ENCODE measurements at places on chromosomes 16 and 17. TPM values are rescaled to one million over a fixed set of nuclear protein-coding genes. Genes with fewer than 3 reads are reported as not detected.

Gene KRTAP3-1
- total RNA-seq, result not detected

Gene GPRC5C
- 0.18 TPM for total RNA-seq

Gene SDK2
- total RNA-seq, result 1.4 TPM

Gene CEP295NL
- total RNA-seq, result 2.9 TPM

Gene CCL11
- total RNA-seq, result not detected

Gene HES7
- not detected for total RNA-seq

Gene HLF
- 20.2 TPM for total RNA-seq

- no peaks in the 10 kb centered on the region for H3K4me1 ChIP-seq
- H3K27me3 ChIP-seq, result no peaks in the 10 kb centered on the region
- no peak for DNase-seq
- no peak overlapping the region for H3K4me3 ChIP-seq
These were observed 10.7 kb downstream of the CYBC1 start for GRCh38 chr17:82439829-82440365.

DNA sequence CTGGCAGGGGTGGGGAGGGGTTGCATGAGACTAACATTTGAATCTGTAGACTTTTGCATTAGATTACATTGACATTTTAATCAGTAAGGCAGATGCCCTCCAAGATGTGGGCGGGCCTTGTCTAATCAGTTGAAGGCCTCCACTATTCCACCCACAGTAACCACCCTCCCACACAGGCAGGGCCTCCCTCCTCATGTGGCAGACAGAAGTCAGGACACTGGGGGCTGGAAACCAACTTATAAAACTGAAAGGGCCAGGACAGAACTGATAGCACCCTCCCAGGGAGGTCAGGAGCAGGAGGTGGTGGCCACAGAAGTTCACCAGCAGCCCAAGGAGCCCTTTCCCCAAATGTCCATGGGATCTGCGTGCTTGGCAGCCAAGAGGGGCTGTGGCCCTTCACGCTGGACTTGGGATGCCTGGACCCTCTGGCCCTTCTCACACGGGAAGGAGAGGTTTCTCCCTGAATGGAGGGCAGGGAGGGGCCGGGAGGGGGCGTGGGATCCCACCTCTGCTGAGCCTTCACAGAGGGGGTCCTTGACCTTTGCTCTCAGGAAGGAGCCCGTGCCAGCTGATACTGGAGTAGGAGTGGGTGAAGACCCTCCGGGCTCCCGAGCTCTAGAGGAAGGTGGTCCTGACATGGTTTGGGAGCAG lies 4.6 kb downstream of the PYCR1 start:
- H3K27ac ChIP-seq, result no peak overlapping the region
- peaks cover 24% of the 10 kb centered on the region for H3K27me3 ChIP-seq
- no peaks in the 10 kb centered on the region for H3K36me3 ChIP-seq
- peaks cover 6% of the 10 kb centered on the region for H3K4me1 ChIP-seq

DNA sequence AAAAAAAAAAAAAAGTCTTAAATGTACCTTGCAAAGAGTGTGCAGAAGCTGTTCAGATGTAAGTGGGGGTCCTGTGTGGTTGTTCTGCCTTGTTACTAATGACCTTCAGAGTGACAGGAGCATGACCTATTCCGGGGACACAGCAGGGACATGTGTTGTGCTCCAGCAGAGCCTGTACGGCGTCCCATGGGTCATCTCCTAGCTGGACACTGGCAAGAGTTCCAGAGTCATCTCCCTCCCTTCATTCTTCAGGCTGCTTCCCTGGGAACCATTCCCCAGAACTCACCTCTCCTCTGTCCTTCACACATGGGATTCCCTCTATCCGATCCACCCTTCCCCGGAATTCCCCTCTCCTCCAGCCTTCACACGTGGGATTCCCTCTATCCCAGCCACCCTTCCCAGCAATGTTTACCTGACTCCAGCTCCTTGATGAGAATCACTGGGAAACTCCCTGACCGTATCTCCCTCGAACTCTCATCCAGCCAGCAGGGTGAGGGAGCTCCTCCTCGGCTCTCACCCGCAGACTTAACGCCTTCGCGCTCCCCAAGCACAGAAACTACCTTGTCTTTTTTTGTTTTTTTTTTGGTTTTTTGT lies 85.8 kb downstream of the MRM3 start:
- peaks cover 2% of the 10 kb centered on the region for H3K4me1 ChIP-seq
- DNase-seq, result no peak
- no peak overlapping the region for H3K27ac ChIP-seq
- H3K4me3 ChIP-seq, result no peak overlapping the region

- H3K4me3 ChIP-seq, result no peak overlapping the region
- H3K27ac ChIP-seq, result no peak overlapping the region
- no peaks in the 10 kb centered on the region for H3K4me1 ChIP-seq
- H3K27me3 ChIP-seq, result no peaks in the 10 kb centered on the region
- no peak for DNase-seq
These were observed 46.6 kb downstream of the PHKB start for GRCh38 chr16:47507701-47508100.

DNA sequence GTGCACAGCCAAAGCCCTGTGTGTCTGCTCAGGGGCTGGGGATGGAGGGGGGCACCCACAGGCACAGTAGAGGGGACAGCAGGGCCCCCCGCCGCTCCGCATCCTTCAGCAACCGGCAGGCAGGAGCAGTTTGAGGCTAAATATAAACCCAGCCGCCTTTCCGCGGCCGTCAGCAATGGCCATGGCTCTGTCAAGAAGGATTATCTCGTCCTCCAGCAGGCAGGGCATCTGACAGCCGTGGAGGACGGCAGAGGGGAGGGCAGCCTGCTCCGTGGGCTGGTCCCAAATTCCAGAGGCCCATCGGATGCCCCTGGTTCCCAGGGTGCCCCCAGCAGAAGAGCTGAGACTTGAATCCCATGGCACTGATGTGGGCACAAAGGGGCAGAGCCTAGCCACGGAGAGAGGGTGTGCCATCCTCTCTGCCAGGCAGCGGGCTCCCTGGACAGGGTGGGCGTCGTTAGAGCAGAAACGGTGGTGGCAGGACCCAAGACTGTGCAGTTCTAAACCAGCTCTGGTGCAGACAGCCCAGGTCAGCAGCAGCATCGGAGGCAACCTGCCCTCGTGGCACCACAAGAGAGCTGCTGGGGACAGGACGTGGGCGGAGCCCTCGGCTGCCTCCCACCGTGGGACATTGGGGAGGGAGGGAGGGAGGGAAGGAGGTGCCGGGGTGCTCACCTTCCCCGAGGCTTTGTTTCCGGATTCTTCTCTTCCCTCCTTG lies 198.8 kb upstream of the CIBAR2 start:
- peak overlapping the region; percentile 64 for H3K4me3 ChIP-seq
- no peak overlapping the region for H3K27ac ChIP-seq
- peaks cover 21% of the 10 kb centered on the region for H3K4me1 ChIP-seq
- H3K27me3 ChIP-seq, result peaks cover 6% of the 10 kb centered on the region
- no peaks in the 10 kb centered on the region for H3K36me3 ChIP-seq
- no peak for DNase-seq

DNA sequence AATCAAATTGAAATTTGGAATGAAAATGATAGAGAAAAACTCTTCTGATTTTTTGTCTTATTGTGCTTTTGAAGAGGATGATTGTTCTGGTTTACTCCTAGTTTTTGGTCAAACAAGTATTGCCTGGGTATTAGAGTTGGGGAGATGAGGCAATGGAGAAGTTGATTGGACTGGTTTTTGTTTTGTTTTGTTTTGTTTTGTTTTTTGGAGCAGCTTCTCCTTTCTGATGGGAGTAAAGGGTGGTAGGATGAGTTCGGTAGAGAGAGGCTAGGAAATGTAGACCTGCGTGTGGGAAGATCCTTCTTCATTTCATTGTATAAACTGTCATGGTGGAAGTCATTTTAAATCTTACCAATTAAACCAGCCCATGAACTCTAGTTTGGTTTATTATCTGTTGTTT lies 17.7 kb downstream of the ATP6V0A1 start:
- peaks cover 4% of the 10 kb centered on the region for H3K4me1 ChIP-seq
- H3K36me3 ChIP-seq, result peaks cover 7% of the 10 kb centered on the region
- H3K27me3 ChIP-seq, result no peaks in the 10 kb centered on the region

DNA sequence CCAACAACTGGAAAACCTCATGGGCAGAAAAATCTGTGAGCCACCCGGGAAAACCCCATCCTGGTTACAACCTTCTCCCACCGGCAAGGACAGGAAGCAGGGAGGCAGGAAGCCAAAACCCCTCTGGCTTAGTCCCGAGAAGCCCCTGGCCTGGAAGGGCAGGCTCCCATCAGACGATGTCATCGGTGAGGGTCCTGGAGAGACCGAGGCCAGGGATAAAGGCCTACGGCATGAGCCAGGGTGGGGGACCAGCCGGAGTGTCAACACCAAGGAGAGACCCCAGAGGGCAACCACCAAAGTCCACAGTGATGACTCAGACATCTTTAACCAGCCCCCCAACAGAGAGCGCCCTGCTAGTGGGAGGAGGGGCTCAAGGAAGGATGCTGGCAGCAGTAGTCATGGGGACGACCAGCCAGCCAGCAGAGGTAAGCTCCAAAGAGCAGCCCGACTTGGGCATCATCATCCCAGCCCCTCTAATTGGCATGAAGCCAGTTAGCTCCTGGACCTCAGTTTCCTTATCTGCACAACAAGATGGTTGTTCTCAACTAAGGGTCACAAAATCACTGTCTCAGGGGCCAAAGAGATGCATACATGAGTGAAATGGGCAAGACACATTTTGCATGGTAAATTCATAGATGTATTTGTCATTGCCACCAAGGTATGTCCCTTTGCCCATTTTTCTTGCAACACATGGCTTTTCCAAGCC lies 190.7 kb downstream of the KATNIP start:
- H3K36me3 ChIP-seq, result peaks cover 11% of the 10 kb centered on the region
- H3K4me1 ChIP-seq, result peaks cover 3% of the 10 kb centered on the region
- DNase-seq, result no peak
- no peaks in the 10 kb centered on the region for H3K27me3 ChIP-seq
- H3K27ac ChIP-seq, result no peak overlapping the region

DNA sequence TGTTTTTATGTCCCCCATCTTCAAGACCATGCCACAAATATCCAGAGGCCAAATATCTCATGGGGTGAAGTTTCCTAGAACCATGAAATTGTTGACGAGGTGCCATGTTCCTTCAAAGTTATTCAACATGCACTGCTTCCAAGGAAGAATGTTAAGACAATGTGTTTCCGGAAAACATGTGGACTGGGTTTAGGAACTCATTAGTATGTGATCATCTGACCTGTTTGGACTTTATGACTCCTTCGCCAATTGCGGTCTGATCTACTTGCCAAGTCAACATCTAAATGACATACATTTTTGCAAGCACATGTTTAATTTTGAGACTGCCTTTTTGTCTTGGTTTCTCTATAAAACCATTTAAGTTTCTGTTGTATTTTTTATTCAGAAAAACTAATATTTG lies 234.8 kb downstream of the MAF start:
- no peak overlapping the region for H3K4me3 ChIP-seq
- peaks cover 13% of the 10 kb centered on the region for H3K4me1 ChIP-seq
- no peak overlapping the region for H3K27ac ChIP-seq
- peaks cover 2% of the 10 kb centered on the region for H3K36me3 ChIP-seq

DNA sequence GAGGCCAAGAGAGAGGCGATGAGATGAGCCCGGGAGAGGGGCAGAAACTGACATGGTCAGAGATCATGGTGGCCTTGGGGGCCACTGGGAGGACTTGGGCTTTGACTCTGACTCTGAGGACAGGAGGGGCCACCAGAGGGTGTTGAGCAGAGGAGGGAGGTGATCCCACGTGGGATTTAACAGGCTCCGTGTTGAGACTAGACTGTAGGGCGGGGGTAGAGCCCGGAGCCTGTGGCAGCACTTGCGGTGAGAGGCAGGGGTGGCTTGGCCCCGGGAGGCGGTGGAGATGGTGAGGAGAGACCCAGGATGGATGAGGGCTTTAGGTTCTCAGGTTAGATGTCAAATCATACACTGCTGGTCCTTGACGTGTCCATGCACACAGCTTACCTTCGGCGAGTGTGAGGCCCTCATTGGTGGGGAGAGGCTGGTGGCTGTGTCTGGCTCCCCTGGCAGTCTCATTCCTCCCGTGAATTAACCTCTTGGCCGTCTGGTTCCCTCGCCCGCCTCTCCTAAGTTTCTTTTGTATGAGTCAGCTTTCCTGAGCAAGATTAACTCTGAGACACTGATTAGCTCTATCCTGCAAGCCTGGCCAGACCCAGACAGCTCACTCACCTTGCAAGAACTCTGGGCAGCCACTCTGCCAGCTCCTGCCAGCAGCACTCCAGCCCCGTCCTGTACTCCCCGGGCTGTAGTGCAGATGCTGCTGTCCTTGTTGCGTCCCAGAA lies 39.7 kb downstream of the VPS35L start:
- DNase-seq, result no peak
- H3K4me3 ChIP-seq, result no peak overlapping the region
- H3K4me1 ChIP-seq, result peaks cover 2% of the 10 kb centered on the region
- peak overlapping the region; percentile 45 for H3K27ac ChIP-seq

DNA sequence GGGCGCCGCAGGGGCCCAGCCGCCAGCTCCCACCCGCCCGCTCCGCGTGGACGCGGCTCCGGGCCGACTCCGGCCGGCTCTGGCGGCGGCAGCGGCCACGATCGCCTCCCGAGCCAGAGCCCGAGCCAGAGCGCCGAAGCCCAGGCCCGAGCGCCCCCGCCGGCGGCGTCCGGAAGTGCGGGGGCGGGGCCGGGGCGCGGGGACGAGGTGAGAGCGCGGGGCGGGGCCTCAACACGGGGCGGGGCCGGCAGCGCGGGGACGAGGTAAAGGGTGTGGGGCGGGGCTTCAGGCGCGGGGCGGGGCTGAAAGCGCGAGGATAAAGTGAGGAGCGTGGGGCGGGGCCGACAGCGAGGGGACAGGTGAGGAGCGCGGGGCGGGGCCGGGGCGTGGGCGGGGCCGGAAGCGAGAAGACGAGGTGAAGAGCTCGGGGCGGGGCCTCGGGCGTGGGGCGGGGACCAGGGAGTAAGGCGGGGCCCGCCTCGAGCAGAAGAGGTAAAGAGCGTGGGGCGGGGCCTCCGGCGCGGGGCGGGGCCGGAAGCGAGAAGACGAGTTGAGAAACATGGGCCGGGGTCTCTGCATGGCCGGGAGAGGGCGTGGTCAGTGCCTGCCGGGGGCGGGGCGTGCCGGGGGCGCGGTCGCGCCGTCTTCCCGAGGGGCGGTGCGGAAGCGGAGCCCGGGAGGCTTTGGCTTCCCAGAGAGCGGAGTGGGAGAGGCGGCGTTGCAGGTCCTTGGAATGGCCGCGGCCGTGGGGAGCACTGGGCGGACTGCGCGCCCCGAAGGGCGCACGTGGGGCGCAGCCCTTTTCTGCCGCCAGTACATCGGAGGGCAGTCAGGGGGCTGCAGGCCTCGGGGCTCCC lies at the start of gene AXIN1:
Gene AXIN1, minus strand, starts transcription at position 177 of the 857 bp plus-strand sequence. CDS start 5,698 bp downstream, outside the sequence.
- peak within 1 kb of the TSS; percentile 95 for H3K27ac ChIP-seq
- peak within 1 kb of the TSS; percentile 95 for H3K4me3 ChIP-seq
- H3K27me3 ChIP-seq, result no peaks in the 10 kb centered on the region
- DNase-seq, result peak; percentile 100
- peaks cover 27% of the 10 kb centered on the region for H3K4me1 ChIP-seq

- H3K36me3 ChIP-seq, result peaks cover 11% of the 10 kb centered on the region
- peaks cover 26% of the 10 kb centered on the region for H3K4me1 ChIP-seq
- no peak for DNase-seq
These were observed 2.1 kb downstream of the IRX5 start for GRCh38 chr16:54932737-54933254.

- H3K27me3 ChIP-seq, result no peaks in the 10 kb centered on the region
- H3K4me3 ChIP-seq, result no peak overlapping the region
- peak overlapping the region; percentile 4 for H3K27ac ChIP-seq
These were observed 5.9 kb downstream of the SKA2 start for GRCh38 chr17:59149051-59149450.
